Cerebellar nuclear complex (tissue), 1 donor: ENCODE measurements at places on chromosomes 2 and 18.

- no peak for DNase-seq
Measured at GRCh38 chr2:67485431-67485830, 88.3 kb downstream of the ETAA1 start.

DNA sequence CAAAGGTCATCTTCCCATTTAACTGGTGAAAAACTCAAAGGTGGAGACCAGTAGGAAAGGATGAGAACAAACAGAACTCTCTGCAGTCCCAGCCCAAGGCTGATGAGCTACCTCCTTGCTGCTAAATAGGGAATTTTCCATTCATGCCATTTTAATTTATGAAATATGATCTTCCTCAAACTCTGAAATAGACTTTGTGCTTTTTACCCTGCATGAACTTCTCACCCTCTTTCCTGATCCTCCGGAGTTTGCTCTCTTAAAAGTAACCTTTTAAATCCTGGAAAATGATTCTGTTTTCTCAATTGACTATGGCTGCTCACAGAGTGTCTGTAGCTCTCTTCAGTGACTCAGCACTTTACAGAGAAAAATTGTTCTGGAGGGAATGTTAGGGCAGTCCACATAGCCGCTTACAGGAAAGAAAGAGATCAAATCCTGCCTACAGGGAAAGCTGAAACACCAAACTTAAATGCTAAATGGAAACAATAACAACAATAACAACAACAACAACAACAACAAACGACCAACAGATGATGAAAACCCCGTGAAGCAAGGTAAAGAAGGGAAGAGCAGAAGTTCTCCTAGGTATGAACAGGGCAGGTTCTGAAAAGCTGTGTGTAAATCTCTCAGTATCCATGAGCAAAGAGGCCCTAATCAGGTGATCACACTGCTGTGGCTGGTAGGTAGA is 79.8 kb upstream of the SESTD1 start:
- no peak for DNase-seq

GRCh38 chr18:22082408-22082807 is 87.0 kb upstream of the GATA6 start:
- no peak for DNase-seq

DNA sequence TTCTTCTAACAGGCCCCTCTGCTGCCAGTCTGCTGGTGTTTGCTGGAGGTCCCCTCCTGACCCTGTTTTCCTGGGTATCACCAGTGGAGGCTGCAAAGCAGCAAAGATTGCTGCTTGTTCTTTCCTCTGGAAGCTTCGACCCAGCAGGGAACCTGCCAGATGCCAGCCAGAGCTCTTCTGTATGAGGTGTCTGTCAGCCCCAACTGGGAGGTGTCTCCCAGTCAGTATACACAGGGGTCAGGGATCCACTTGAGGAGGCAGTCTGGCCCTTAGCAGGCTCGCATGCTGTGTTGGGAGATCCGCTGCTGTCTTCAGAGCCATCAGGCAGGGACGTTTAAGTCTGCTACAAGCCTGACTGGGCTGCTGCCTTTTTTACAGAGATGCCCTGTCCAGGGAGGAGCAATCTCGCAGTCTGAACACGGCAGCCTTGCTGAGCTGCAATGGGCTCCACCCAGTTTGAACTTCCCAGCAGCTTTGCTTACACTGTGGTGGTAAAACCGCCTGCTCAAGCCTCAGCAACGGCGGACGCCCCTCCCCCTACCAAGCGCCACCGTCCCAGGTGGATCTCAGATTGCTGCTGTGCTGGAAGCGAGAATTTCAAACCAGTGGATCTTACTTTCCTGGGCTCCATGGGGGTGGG is 29.9 kb downstream of the CHCHD5 start:
- DNase-seq, result no peak

DNA sequence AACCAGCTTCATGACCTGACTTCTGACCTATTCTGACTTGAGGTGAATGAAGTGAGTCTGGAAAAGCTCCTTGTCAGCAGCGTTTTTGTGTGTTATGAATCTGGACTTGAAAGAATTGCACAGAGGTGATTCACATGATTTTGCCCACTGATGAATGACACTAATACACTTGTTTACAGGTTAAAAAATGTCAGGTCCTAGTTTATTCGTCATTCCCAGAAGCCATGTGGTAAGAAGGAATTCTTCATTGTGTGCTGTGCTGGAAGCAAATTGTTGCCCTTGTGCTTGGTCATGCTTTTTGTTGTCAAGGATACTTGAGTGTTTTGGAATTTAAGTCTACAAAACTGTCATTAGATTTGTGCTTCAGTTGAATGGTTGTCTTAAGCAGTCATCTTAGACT is 15.5 kb downstream of the SEC11C start:
- no peak for DNase-seq

GRCh38 chr18:38368246-38368645 is 802.6 kb upstream of the CELF4 start:
- DNase-seq, result no peak

- no peak for DNase-seq
Measured at GRCh38 chr18:59140302-59140885, 710 bp downstream of the SEC11C start.

- DNase-seq, result no peak
Measured at GRCh38 chr2:190696792-190697398, 48.0 kb downstream of the NAB1 start.

DNA sequence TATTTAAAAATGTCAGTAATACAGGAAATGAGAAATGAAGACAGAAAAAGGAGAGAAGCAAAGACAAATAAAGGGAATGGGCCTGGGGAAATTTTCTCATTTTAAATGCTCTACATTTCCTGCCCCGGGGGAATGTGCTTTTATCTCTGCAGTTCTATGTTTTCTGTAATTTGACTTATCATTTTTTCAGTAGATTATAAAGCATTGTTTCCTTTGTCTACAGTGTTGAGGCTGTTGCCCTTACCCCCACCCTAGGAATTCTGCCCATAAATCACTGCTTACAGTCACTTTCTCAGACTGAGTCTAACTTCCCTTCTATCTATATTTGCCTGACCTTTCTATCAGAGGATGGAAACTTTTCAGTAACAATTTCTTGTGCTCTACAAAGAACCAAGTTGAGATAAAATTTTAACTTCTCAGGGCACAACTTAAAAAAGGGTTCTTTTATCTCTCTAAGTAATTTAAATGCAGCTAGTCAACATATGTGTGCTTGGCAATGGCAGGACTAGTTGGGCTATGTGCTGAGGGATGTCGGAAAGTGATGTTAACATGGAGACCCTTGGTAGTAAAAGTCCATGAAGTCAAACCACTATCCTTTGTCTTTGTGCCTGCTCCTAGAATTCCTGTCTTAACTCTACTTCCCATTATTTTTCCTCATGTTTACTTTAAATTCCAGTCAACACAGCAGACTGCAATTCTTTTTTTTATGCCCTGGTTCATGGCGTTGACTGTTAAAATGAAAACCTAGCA is 146.5 kb upstream of the MMADHC start:
- DNase-seq, result no peak

GRCh38 chr2:31523871-31524492 is 56.8 kb downstream of the SRD5A2 start:
- DNase-seq, result no peak

DNA sequence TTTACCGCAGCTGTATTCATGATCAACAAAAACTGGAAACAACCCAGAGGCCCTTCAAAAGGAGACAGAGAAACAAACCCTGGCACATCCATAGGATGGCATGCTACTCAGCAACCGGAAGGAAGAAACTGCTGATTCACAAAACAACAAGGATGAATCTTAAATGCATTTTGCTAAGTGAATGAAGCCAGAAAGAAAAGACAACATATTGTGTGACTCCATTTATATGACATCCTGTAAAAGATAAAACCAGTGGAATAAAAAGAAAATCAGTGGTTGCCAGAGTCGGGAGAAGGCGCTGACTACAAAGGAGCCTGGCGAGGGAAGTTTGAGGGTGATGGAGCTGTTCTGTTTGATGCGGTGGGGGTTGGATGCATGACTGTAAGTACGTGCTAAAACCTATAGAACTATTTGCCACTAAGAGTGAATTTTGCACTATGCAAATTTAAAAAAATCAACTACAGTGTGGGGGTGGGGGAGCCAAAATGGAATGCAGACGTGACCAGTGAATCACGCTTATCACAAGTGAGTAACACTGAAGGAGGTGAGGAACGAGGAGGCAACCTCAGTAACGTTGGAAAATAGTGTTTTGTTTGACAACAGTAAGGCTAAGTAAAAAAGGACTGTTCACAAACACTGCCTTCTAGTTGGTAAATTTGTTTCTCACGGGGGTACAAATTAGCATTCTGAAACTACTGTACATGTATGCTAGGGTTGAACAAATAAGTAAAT is 108.9 kb downstream of the INHBB start:
- no peak for DNase-seq

DNA sequence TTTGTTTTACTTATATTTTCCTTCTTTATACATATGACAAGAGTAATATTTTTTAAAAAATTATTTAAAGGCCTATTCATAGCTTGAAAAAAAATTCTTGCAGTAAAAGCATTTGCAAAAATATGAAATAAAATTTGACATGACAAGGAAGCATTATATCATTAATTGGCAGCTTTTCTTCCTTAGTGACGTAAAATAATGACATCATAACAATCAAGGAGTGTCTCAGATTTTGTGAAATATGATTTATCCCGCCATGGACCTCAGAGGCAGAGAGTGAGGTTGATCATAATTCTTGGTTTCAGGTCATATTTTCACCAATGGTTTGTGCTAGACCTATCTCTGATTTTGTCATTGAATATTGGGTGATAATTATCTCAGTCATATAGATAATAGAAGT is 176.0 kb downstream of the MIB1 start:
- DNase-seq, result no peak

GRCh38 chr2:162992828-162993227 is 154.3 kb upstream of the KCNH7 start:
- no peak for DNase-seq

- no peak for DNase-seq
Measured at GRCh38 chr2:32719933-32720716, 92.3 kb downstream of the TTC27 start.

- no peak for DNase-seq
Measured at GRCh38 chr2:170716851-170717598, 1.9 kb downstream of the SP5 start.

- DNase-seq, result no peak
Measured at GRCh38 chr2:26562811-26563645, 78.1 kb downstream of the CIB4 start.

DNA sequence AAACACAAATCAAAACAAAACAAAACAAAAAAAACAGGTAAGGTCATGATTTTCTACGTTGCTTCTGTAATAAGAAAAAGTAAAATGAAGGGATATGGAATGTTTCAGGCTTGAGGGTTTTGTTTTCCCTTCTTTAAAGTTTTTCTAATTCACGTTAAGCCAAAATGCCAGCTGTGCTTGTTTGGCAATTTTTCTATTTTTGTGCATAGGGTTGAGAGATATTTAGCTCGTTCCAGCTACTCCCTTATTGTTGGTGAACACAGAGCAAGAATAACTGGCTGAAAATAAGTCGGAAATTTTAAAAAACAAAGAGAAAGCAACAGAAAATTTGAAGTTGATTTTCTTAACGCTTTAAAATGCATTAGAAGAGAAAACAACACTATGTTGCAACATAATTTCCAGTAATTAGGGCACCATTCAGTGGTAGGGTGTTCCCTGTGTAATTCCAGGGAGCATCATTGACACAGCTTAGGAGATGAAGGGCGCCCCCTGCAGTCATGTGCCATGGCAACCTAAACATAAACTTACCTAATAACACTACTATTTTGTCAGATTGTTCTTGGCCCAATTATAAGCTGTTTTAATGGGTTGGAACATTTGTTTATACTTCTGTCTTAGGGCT is 99.5 kb downstream of the DTNA start:
- DNase-seq, result no peak

DNA sequence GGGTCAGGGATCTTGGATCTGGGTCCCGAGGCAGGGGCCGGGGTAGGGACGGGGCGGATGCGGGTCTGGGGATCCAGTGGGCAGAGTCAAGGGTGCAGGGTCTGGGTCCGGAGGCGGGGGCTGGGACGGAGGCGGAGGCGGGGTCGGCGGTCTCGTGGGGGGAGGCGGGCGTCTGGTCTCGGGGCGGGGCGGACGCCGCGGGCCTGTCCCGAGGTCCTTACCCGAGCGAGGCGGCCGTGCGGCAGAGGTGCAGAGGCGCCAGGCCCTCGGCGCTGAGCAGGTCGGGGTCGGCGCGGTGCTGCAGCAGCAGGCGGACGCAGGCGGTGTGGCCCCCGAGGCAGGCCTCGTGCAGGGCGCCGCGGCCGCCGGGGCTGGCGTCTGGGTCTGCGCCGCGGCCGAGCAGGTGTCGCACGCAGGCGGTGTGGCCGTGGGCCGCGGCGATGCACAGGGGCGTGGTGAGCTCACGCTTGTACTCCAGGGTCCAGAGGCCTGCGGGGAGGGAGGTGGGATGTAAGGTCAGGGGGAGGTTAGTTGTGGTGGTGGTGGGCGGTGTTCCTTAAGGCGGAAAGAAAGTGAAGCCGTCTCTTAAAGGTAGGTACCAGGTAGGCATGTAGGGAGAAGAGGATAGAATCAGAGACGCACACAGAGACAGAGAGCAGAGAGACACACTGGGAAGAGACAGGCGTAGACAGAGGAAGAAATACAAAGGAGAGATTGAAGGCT is 26.6 kb downstream of the ASB18 start:
- no peak for DNase-seq

- DNase-seq, result no peak
Measured at GRCh38 chr2:231720987-231721966, 13.0 kb downstream of the PTMA start.

DNA sequence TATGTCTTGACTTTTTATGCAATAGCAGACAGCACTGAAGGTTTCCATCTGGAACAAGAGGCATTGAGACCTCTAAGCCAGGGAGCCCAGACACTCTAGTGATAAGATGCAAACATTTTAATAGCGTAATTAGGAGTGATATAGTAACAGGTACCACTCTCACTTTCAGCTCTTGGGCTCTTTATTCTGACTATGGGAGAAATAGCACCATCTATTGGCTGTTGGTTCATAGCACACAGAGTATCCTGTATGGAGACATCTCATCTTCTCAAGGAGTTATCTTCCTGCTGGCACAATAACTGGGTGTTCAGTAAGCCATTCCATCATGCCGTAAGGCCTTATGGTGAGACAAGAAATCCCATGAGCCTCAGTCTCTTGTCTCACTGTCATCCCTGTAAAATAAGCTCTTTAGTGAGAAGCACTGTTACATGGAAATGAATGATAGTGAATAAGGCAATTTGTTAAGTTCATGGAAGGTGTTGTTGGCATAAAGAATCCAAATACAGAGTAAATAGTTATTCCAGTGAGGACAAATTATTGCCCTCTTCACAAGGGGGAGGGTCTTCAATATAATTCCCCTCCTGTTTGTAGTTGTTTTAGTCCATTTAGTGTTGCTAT is 48.3 kb downstream of the THUMPD2 start:
- DNase-seq, result no peak
